ENCODE measurements at places on chromosomes 13 and 19.

GRCh38 chr19:42165146-42165545 is 32.9 kb upstream of the POU2F2 start:
- DNase-seq = no peak

- DNase-seq = no peak
Measured at GRCh38 chr19:30225676-30226463, 146.3 kb upstream of the ZNF536 start.

DNA sequence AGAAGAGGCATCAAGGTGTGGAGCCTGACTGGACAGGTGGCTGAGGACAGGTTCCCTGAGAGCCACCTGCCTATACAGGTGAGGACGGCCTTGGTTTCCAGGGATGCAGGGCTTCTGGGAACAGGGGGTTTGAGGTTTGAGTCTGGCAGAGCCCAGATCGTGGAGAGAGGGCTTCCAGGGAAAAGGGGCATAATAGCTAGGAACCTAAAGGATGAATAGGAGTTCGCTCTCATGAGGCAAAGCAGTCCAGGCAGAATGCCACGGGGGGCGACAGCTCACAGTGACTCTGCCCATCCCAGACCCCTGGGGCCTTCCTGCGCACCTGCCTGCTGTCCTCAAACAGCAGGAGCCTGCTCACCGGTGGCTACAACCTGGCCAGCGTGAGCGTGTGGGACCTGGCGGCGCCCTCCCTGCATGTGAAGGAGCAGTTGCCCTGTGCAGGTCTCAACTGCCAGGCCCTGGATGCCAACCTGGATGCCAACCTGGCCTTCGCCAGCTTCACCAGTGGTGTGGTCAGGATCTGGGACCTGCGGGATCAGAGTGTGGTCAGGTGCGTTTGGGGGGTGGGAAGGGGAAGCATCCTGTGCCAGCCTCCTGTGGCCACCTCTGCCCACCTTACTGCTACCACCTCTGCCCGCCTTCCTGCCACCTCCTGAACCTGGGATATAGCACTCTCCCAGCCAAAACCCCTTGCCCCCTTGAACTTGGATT is 12.0 kb downstream of the TLE6 start:
- DNase-seq = no peak

DNA sequence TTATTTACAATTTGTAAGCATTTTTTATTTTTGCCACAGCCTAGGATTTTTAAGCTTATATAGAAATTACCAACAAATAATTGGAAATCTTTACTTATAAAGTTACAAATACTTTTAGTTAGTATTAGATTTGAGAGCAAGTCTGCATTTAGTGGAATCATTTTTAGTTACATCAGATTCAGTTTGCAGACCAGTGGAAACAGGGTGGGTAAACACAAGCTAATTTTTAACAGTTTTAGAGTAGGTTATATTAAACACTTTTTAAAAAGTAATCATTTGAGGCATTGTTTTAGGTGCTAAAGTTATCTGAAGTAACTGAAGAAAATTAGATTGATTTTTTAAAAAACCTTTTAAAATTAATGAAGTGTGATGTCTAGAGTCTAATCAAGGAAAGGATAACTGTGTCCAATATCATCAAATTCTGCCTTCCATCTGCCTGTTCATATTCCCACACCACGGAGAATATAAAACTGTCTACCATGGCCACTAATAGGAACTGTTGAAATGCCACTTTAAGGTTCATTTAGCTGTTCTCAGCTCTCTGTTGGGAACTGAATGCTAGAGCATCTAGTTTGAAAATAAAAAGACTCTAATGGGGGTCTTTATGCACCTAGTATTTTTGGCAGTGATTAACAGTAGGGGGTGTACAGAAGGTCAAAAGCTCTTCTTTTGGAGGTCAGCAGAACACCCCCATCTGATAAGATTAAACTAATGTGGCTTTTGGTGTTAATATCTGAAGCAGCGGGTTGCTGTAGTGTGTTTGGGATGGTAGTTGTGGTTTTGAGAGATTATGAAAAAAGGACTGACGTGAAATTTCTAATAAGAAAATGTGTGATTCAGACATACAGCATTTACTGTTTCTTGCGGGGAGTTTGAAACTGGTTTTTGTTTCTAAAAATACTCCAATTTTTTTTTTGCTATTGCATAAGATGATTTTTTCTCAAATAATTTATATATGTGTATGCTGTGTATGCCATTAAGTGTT is 66.5 kb downstream of the NDFIP2 start:
- no peak for DNase-seq

- no peak for DNase-seq
Measured at GRCh38 chr13:74870865-74871264, 611.1 kb downstream of the TBC1D4 start.

DNA sequence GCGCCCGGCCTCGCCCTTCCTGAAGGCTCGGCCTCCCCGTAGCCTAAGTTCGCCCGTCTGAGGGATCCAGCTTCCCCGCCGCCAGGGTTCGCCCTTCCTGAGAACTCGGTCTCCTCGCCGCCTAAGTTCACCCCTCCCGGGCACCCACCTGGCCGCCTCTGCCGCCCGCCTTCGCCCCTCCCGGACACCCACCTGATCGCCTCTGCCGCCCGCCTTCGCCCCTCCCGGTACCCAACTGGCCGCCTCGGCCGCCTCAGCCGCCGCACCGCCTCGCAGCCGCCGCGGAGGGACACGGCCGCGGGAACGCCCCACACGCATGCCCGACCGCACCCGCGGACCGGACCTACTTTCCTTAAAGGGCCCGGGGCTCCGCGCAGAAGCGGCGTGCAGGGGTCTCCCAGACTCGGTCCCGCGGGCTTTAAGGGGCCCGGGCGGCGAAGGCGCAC is at the start of gene MOB3A:
Gene MOB3A, minus strand, starts transcription at position 293 of the 446 bp plus-strand sequence. CDS start 17,766 bp downstream, outside the sequence.
- DNase-seq = no peak

GRCh38 chr13:50140581-50141374 is 125.5 kb downstream of the KCNRG start:
- no peak for DNase-seq

DNA sequence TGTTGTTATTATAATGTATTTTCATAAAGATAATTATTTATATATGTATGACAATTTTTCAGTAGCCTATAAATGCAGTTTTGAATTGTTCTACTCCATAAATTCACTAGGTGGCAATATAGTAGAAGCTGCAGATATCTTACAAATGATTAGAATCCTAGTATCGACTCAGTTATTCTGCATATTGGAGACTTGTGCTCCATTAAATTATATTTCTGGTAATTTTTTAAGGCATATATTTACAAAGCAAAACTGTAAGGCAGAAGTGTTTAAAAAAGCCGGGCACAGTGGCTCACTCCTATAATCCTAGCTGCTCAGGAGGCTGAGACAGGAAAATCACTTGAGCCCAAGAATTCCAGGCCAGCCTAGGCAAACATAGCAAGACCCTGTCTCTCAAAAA is 58.7 kb downstream of the DPY19L3 start:
- no peak for DNase-seq

DNA sequence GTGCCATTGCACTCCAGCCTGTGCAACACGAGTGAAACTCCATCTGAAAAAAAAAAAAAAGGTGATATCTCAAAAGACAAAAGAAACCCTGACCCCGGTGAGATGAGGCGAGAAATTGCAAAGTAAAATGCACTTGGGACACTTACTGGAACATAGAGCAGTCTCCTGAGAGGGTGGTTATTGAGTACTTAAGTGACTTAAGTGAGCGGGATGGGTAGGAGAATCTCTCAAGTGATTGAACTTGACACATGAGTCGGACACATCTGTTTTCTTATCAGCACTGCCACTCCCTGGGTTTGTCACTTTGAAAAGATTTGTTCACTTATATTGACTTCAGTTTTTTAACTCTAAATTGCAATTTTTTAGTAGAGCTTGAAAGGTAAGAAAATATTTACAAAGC is 2.8 kb downstream of the ZNF429 start:
- DNase-seq = no peak

GRCh38 chr19:34259367-34260095 is 5.2 kb downstream of the GARRE1 start:
- DNase-seq = no peak

GRCh38 chr19:8320564-8321066 is 560 bp downstream of the NDUFA7 start:
- DNase-seq = no peak

GRCh38 chr19:49212016-49212701 is 54.6 kb downstream of the TRPM4 start:
- DNase-seq = no peak

GRCh38 chr19:55559684-55560083 is 14.3 kb upstream of the SBK3 start:
- DNase-seq = no peak

GRCh38 chr13:86974995-86975328 is 696.2 kb upstream of the SLITRK5 start:
- no peak for DNase-seq

GRCh38 chr13:29593605-29594297 is 1.7 kb downstream of the SLC7A1 start:
- DNase-seq = no peak

GRCh38 chr13:93259527-93260080 is 33.0 kb downstream of the GPC6 start:
- no peak for DNase-seq

DNA sequence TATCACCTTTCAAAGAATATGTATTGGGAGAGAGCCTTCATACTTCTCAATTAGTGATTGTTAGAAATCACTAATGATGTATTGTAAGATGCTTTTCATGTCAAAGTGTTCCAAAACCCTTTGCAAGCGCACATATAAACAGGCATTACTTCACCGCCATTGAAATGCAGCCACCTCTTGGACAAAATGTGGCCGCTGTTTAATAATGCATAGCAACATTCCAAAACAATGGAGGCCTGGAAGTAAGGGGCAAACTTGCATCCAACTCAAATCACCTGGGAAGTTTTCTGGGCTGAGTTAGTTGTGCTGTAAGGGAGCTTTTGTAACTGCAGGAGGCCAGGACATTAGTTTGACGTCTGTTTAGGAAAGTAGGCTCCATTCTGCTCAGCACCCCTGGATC is 438.1 kb downstream of the FGF9 start:
- DNase-seq = no peak

- no peak for DNase-seq
Measured at GRCh38 chr13:98214008-98214643, 37.1 kb upstream of the RNF113B start.

Measured in central memory CD4-positive, alpha-beta T cell (primary cell).